ENCODE measurements at places on chromosomes 16 and 17.

DNA sequence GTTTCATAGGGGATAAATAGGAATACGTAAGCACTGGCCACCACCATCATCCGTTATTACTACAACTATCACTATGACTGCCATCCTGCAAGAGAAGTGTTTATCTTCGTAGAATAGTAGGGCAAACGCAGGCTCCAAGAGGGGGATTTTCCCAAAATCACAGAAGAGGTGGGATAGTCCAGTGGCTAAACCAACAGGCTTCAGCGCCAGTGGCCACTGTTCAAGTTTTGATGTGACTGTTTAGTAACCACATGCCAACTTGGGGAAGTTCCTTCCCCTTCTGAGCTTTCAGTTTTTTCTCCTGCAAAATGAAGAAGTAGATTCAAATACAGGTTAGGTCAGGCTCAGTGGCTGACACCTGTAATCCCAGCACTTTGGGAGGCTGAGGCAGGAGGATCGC, 60.7 kb upstream of the GRIN2A start:
- no peak for DNase-seq

- no peak for DNase-seq
These were observed 11.2 kb upstream of the DNAH17 start for GRCh38 chr17:78588258-78589030.

- DNase-seq = no peak
These were observed 81.6 kb downstream of the KLHDC4 start for GRCh38 chr16:87684106-87684677.

DNA sequence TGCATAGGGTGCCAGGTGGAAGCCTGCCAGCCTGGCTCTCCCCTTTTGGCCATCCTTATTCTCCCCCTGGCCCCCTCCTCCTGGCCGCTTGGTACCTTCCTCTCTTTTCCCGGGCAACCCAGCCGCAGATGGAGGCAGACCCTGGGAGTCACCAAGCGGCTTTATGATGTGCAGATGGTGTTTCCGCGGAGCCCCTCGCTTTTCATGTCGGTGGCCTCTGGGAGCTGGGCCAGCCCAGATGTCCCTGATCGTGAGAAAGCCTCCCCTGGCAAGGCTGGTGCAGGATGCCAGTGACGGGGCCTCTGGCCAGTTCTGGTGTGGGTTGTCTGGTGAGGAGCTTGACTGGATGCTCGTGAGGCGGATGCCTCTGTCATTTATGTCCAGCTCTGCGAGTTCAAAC, 18.0 kb upstream of the BRD7 start:
- no peak for DNase-seq

DNA sequence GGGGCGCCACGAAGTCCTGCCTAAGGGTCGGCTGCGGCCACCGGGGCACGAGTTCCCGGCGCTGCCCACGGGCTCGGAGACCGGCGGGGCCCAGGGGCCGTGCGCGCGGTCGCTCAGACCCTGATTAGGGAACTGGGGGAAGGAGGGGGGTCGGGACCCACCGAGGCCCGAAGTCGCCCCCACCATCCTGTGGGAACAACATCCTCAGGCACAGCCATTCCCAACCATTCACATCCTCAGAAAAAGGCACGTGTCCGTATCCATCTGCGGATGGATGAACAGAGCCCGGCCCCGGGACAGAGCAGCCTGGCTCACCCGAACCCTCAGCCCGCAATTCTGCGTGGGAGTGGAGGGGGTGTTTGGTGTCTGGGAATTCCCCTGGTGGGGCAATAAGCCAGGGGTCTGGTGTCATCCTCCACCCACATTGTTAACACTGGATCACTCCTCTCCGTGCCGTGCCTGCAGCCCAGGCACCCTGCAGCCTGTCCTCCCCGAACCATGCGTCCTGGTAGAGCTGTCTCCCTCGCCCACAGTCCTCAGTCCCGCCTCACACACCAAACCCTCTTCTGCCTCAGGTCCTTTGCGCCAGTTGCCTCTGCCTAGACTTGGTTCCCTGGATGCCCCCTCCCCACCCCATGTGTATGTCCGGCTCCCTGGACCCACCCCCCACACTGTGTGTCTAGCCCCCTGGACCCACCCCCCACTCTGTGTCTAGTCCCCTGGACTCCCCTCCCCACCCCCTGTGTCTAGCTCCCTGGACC, 789 bp upstream of the CCDC57 start:
- peak; percentile 76 for DNase-seq

- no peak for DNase-seq
These were observed 660.5 kb downstream of the KCNJ2 start for GRCh38 chr17:70829876-70830275.

DNA sequence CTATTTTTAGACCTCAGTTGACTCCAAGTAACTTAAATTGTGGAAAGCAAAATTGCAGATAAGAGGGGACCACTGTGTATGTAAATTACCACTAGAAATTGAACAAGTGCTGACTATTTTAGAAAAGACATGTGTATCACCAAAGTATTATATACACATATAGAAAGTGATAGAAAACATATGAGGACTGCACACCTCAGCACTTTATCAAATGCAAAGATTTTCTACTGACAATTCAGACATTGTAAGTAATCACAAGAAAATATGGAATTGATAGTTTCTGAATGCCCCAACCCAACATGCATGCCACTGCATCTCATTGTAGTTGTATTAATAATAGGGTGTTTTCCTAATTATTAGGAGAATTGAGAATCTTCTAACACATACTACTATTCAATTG, 536.5 kb downstream of the CDH11 start:
- no peak for DNase-seq

DNA sequence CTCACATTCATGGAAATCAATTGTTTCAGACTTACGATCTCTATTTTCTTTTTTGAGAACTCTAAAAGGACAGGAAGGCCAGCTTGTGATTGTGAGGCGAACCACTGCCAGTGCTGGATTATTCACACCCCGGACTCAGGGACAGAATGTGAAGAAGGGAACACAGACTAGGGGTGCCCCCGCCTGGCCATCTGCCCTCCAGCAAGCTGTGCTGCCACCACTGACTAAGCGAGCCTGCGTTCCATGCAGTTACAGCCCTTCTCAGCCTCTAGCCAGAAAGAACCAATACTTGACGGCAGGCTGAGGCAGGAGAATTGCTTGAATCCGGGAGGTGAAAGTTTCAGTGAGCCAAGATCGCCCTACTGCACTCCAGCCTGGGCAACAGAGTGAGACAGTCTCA, 2.8 kb downstream of the HAGH start:
- DNase-seq = peak; percentile 37

DNA sequence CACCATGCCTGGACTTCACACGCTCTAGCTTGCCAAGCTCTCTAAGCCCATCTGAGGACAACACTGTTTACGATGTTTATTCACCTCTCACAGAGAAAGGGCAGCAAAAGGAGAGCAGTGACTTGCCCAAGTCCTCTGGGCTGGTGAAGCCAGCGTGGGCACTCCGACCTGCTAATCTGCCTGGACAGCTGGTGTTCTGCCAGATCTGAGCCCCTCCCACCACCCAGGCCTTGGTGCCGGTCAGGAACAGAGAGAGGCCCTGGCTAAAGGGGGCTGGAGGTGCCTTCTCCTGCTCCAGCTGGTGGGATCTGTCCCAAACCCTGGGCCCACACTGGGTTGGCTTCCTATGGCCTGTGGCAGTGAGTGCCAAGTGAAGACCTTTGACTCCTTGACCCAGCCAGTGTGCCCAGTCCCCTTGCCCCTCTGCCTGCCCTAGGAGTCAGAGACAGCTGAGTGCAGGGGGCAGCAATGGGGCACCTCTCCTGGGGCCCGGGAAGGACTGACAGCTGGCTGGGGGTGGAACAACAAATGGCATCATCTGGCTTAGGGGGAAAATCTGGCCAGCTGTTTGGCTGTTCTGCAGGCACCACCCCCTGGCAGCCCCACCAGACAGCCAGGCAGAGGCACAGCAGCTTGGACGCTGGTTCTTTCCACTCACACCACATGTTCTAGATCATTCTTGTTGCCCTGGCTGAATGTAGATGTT, 1.8 kb upstream of the SLC4A1 start:
- no peak for DNase-seq

DNA sequence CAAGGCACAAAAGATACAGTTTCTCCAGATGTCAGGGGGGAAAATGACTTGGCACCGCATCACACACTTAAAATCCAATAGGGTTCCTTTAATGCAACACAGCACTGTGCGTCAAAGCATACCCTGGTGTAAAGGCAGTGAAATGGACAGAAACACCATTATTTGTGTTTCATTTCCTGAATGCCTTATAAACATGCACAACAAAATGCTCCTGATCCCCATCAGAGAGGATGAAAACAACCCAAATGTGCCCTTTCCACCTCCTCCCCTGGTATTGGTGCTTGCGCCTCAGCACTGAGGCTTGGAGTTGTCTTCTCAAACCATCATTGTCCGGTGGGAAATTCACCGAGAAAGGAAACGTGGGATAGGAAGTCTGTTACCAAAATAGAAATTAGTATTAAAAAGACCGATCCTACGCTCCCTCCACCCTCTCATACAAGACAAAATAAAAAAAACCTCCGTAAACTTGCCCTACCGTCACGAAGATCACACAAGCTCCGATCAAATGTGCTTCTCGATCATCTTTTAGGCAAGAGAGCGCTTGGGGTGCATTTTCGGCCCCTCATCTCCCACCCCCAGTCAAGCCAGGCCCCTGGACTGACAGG, 722 bp downstream of the CDC27 start:
- DNase-seq = peak; percentile 44

DNA sequence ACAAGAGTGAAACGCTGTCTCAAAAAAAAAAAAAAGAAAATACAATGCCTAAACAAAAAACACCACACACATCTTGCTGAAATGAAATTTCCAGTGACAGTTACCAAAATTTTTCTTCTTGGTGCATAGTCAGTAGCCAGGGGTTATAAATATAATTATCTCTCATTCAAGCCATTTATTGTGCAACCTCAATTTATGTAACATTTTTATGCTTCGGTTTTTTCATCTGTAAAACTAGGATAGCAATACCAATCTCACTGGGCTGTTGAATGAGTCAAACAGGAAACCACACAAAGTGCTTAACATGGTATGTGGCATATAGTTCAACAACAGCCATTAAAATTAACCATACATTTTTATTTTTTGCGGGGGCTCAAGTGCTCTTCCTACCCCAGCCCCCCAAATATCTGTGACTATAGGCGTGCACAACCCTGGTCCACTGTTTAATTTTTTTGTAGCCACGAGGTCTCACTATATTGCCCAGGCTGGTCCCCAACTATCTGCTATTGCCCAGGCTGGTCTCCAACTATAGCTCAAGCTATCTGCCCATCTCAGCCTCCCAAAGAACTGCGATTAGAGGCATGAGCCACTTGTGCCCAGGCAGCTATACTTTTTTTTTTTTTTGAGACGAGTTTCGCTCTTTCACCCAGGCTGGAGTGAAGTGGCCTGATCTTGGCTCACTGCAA, 2.6 kb downstream of the COG4 start:
- peak; percentile 70 for DNase-seq

DNA sequence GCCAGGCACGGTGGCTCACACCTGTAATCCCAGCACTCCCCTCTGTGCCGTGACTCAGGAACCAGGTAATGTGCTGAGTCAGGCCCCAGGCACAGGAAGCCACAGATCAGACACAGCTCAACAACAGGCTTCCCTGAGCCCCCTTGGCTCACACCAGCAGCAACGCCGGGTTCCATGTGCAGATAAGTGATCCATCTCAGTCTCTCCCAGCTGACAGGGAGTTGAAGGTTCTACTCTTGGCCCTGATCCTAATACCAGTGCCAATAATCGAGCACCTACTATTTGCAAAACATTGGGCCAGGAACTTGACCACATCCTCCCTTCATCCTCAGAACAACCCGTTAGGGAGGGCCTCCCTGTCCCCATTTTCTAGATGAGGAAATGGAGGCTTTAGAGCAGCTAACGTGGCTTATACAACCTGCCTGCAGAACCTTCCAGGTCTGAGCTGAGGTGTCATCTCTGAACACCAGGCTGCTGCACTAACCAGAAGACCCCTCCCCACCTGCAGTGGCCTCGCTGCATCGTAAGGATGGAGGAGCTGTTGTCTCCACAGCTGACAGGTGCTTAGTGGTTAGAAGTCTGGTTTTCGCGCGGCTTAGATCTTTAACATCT, 64.8 kb upstream of the AMZ2 start:
- DNase-seq = no peak

DNA sequence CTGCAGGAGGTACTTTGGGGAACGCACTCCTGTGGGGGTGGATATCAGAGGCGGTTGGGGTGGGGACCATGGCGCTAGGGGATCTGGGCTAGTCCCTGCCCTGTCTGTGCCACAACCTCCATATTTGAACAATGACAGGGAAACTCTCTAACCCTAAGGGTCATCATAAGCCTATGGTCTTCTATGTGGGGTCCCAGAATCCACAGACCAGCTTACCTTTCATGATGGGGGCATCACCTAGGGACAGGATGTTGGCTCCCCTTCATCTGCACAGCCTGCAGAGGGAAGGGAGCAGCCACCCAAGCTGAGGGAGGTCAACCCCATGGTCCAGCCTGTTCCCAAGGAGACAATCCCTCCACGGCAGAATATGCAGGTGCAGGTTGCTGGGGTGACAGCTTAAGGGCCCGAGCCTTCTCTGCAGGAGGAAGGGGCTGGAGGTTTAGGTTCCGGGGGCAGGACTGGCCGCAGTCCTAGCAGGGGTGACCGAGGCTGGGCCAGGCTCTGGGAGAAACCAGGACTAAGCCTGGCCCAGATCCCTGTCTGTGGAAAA, 1.7 kb downstream of the ORAI3 start:
- DNase-seq = no peak

GRCh38 chr17:81833921-81834830, 674 bp downstream of the PPP1R27 start:
- no peak for DNase-seq

DNA sequence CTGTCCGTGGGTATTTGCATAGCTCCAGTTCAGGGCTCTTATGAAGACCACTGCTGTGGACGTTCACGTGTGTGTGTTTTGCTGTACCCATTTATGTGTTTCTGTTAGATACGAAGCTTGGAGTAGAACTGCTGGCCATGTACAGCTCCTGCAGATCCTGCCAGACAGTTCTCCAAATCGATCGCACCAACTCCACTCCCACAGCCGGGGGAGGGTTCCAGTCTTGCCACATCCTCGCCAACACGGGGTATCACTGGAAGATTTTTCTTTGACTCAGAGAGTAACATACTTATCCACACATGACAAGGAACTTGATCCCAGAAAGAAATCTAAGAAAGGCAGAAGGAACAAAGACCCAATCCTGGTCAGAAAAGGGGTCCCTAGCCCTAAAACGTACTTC, 37.4 kb downstream of the TMEM186 start:
- DNase-seq = no peak

GRCh38 chr16:75466760-75467159, 2.3 kb upstream of the TMEM170A start:
- no peak for DNase-seq

GRCh38 chr16:17451843-17452242, 18.9 kb downstream of the XYLT1 start:
- DNase-seq = no peak

- DNase-seq = no peak
These were observed 164.9 kb downstream of the CCDC182 start for GRCh38 chr17:57580055-57580739.

DNA sequence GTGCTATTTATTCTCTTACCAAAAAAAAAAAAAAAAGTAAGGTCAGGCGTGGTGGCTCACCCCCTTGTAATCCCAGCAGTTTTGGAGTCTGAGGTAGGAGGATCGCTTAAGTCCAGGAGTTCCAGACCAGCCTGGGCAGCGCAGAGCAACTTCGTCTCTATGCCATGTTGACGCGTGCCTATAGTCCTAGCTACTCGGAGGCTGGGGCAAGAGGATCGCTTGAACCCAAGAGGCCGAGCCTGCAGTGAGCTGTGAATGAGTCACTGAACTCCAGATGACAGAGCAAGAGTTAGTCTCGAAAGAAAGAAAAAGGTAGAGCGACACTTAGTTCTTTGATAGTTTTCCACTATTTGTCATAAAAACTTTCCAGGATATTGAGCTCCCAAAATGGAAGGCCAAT, 1.4 kb upstream of the TENT4B start:
- DNase-seq = no peak

Data from fibroblast of skin of back (primary cell).